ENCODE measurements at places on chromosomes 2 and 18.

DNA sequence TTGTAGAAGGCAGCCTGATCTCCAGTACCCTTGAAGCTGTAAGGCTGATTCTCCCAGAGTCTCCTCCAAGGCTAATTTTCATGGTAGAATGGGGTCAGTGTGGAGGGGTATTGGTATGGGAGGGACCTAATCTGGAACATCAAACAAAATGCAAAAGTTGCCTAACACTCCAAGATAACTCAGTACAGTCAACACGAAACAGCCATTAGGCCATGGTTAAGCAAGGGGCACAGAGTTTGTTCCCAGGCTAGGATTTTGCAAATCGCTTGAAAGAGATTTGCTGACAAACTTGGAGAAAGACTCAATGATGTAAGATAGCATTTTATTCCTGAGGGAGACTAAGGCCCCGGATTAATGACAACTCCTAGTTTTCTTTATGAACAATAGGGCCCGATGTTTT is 5.4 kb downstream of the PID1 start:
- no peak for DNase-seq

- DNase-seq = no peak
These were observed 154.2 kb upstream of the CCDC195 start for GRCh38 chr2:224870341-224870740.

DNA sequence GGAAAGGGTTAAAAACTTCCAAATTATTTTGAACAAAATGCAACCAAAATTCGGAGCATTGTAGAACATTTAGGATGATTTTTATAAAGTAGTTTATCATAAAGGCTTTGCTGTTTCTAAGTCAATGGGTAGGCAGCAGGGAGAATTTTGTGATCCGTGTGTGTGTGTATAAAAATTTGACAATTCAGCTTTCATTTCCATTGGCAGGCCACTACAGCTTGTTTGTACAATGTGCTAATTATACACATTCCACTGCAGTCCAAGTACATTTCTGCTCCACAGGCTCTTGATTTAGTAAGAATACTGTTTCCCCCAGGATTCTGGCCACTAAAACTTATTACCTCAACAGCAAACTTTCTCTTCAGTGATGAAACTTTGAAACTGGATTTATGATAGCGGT is 71.8 kb upstream of the LTBP1 start:
- no peak for DNase-seq

GRCh38 chr2:101748000-101748399 is 50.5 kb downstream of the MAP4K4 start:
- no peak for DNase-seq

DNA sequence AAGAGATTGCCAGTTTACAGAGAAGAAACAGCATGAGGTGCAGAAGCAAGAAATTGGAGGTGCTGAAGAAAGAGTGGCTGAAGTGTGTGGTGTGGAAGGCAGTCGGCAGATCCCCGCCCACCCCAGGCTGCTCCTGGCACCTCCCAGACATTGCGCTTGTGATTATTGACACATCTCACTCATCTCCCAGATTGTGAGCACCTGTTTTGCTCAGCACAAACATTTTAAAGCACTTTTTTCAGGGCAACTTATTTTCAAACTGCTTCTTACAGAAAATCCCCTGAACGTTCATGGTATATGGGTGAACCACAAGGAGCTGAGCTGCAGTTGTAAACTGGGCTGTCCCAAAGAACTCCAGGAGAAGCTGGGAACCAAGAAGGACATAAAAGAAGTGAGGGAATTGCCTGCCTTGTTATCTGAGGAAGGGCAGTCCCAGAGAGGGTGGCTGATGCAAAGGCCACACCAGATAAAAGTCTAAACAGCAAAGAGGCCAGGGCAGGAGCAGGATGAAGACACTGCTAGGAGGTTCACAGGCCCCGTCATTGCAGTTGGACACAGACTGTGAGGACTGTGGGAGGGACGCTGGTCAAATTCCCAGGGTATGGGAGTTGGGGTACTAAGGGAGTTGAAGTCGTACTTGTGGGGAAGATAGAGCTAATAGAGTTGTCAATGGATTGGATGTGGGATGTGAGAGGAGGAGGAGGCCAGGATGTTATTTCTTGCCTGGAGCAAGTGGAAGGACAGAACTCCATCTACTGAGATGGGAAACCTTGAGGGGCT is 65.1 kb downstream of the INPP4A start:
- DNase-seq = no peak

DNA sequence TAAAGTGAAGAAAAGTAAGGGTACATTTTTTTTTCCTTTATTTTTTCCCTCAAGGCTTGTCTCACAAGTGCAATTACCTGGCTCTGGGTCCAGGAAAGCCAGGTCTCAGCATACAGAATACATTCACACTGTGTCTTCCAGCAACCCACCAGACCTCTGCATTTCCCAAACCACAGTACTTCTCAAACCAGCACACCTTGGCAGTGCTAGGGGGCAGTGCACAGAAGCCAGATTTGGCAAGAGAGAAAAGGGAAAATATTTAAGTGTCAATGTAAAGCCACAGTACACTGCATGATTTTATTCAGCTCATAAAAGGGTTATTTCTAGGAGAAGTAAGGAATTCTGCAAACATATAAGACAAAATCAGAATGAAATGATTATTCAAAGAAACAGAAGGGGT is 172.8 kb downstream of the NRXN1 start:
- no peak for DNase-seq

- no peak for DNase-seq
These were observed 53.5 kb downstream of the RASGRP3 start for GRCh38 chr2:33529771-33530481.

DNA sequence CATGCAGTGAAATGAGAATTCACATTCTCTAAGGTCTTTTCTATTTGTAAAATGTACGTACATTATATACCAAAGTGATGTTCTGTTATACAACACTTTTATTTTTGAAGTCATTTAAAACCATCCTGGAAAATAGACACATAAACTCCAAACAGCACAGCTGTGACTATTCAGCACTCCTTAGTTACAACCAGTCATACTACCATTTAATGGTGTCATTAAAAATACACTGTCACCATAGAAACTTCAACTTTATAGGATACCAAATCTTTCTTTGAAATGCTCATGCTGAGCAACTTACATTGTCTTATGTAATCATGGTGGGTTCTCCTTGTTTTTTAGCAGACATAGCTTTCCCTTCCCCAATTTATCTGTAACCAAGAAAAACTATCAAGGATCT is 85.3 kb downstream of the METTL4 start:
- DNase-seq = no peak

GRCh38 chr2:219408204-219408603 is 10.0 kb upstream of the DES start:
- no peak for DNase-seq

DNA sequence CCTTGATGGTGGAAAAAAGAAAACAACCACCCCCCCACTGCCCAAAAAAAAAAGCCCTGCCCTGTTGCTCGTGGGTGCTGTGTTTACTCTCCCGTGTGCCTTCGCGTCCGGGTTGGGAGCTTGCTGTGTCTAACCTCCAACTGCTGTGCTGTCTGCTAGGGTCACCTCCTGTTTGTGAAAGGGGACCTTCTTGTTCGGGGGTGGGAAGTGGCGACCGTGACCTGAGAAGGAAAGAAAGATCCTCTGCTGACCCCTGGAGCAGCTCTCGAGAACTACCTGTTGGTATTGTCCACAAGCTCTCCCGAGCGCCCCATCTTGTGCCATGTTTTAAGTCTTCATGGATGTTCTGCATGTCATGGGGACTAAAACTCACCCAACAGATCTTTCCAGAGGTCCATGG is 28.0 kb downstream of the MAL start:
- DNase-seq = peak; percentile 63

GRCh38 chr2:196563876-196564275 is 75.6 kb upstream of the CCDC150 start:
- DNase-seq = no peak

- DNase-seq = no peak
These were observed 145.2 kb downstream of the CCBE1 start for GRCh38 chr18:59551902-59552635.

GRCh38 chr2:208370881-208371633 is 35.5 kb upstream of the PTH2R start:
- DNase-seq = no peak

DNA sequence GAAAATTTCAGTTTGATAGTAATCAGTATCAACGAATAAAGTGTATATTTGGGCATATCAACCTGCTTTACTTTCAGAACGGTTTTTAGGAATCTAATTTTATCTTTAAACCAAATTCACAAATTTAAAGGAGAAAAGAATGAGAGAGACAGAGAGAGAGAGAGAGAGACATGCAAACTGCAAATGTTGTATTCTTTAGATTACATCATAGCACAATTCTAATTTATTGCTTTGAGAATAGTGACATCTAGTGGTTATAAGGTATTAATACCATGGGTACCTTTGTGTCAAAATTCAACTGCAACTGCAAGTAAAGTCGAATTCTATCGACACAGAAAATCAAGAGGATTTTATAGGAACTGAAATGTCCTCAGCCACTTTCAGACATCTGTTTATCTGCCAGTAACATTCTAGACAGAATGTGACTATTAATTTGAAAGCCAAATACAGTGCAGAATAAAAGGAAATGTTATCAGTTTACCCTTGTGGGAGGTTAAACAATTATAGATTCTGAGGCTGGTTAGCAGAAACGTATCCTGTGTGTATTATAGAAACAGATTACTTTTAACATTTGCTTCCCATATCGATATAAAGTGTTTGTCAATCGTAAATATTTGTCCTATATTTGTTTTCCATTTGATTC is 529.8 kb upstream of the VRK2 start:
- DNase-seq = no peak
